ENCODE measurements at places on chromosomes 3 and 15. TPM values are rescaled to one million over a fixed set of nuclear protein-coding genes. Genes with fewer than 3 reads are reported as not detected.

The PLA2G4E gene
- 0.17 TPM for total RNA-seq

The GP5 gene
- total RNA-seq: not detected

The ACTRT3 gene
- total RNA-seq: 4.5 TPM

DNA sequence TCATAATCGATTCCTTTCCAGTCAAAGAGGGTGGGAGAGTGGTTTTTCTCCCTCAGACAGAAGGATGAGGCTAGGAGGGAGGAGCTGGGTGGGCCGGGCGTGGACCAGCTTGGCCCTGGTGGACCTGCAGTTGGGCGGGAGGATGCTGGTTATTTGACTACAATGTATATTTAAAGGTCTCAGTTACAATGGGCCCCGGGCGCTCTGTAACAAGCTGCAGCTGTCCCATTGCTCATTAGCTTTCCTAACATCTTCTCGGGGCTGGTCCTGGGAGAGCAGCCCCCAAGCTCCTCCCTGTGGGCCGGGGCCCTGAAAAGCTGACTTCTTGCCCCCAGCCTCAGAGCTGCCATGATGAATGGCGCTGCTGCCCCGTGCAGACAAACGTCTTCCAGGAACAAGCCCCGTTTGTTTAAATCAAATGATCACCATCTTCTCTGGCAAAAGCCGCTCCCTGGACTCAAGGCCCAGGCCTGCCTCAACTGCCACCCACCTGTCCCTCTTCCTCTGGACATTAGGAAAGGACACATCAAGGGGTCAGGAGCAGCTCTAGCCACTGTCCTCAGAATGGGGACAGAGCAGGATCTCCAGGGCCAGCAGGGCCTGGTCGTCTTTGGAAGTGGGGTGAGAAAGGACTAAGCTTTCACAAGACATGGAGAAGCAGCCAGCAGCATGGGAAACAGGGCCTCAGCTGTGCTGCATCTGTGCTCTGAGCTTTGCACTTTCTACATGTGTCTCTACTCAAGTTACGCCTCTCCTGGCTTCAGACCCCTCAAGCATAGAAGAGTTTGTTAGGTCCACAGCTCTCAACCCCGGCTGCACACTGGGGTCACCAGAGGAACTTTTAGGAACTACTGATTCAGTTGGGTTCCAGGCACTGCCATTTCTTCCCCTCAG, 38.6 kb downstream of the MAGEF1 start:
- H3K27me3 ChIP-seq: no peaks in the 10 kb centered on the region
- H3K4me3 ChIP-seq: no peak overlapping the region

DNA sequence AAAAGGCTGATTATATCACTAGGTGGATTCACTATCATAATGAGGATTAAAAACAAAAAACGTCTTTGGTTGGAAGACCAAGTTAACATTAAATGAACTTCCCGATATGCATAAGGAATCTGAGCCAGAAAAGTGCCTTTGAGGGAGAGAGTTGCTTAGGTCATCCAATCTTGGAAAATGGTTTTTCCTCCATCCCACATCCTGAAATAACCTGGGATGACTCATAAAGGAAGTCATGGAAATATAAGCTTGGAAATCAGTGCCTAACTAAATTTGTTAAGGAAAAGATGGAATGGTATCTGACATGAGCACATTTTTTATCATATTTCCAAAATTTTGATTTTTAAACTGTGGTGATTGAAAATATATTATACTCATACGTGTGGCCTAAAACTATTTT, 66.0 kb downstream of the KBTBD8 start:
- H3K4me1 ChIP-seq: no peaks in the 10 kb centered on the region
- no peak for DNase-seq
- H3K4me3 ChIP-seq: no peak overlapping the region
- no peak overlapping the region for H3K27ac ChIP-seq
- no peaks in the 10 kb centered on the region for H3K36me3 ChIP-seq

GRCh38 chr3:135197246-135197645, 402.2 kb downstream of the EPHB1 start:
- DNase-seq: no peak
- H3K4me3 ChIP-seq: no peak overlapping the region
- H3K4me1 ChIP-seq: no peaks in the 10 kb centered on the region
- H3K27ac ChIP-seq: no peak overlapping the region
- no peaks in the 10 kb centered on the region for H3K27me3 ChIP-seq

- H3K4me1 ChIP-seq: no peaks in the 10 kb centered on the region
- no peak overlapping the region for H3K27ac ChIP-seq
- DNase-seq: no peak
- no peaks in the 10 kb centered on the region for H3K36me3 ChIP-seq
- no peaks in the 10 kb centered on the region for H3K27me3 ChIP-seq
- H3K4me3 ChIP-seq: no peak overlapping the region
Measured at GRCh38 chr3:105722943-105723556, 145.8 kb downstream of the CBLB start.

DNA sequence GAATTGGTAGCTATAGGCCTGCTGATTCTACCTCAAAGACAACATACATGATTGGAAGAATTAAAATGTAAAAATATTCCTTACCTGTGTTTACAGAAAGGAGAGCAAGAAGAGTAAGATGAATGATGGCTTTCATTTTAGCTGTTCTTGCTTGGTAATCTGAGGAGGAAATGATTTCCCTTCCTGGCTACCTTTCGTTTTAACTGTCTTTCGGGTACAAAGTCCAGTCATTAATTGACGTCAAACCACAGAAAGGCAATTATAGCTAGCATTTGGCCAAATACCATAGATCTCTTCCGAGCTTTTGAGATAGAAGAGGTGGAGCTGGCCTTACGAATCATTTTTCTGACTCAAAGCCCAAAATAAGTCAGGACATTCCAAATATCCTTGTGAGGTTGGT, at the start of gene MUC13:
TSS of gene MUC13 (minus strand) at position 175 of the 400 bp plus-strand sequence. CDS start at position 136, 39 bp downstream.
- H3K36me3 ChIP-seq: no peaks in the 10 kb centered on the region
- H3K4me1 ChIP-seq: no peaks in the 10 kb centered on the region
- no peak within 1 kb of the TSS for H3K4me3 ChIP-seq

- no peak for DNase-seq
- H3K36me3 ChIP-seq: no peaks in the 10 kb centered on the region
- H3K4me1 ChIP-seq: no peaks in the 10 kb centered on the region
- H3K27ac ChIP-seq: no peak overlapping the region
- H3K27me3 ChIP-seq: no peaks in the 10 kb centered on the region
Measured at GRCh38 chr3:142999881-143000280, 1.5 kb upstream of the U2SURP start.

- no peak overlapping the region for H3K4me3 ChIP-seq
- H3K27me3 ChIP-seq: no peaks in the 10 kb centered on the region
- no peak for DNase-seq
- H3K4me1 ChIP-seq: peaks cover 5% of the 10 kb centered on the region
- H3K27ac ChIP-seq: no peak overlapping the region
Measured at GRCh38 chr3:47096959-47097358, 67.0 kb downstream of the SETD2 start.

- H3K27me3 ChIP-seq: no peaks in the 10 kb centered on the region
- H3K4me3 ChIP-seq: no peak overlapping the region
- H3K36me3 ChIP-seq: no peaks in the 10 kb centered on the region
Measured at GRCh38 chr15:88511161-88511560, 35.3 kb downstream of the DET1 start.

DNA sequence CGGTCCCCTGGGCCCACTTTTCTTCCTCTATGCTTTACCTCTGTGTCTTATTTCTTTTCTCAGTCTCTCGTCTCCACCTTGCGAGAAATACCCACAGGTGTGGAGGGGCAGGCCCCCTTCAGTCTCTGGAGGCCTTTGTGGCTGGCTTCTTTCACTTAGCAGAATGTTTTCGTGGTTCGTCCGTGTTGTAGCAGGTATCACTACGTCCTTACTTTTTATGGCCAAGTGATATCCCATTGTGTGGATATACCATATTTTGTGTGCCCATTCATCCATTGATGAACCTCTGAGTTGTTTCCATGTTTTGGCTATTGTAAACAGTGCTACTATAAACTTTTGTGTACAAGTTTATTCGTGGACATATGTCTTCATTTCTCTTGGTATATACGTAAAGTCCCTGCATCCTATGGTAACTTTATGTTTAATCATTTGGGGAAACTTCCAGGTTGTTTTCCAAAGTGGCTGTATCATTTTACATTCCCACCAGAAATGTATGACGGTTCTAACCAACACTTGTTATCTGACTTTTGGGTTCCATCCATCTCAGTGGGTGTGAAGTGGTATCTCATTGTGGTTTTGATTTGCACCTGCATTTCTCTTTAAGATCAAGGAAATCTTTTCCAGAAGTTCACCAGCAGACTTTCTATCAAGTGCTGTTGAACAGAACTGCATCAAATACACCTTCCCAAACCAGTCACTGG, 5.6 kb downstream of the PIGZ start:
- no peaks in the 10 kb centered on the region for H3K4me1 ChIP-seq
- no peak for DNase-seq
- H3K36me3 ChIP-seq: no peaks in the 10 kb centered on the region
- no peak overlapping the region for H3K27ac ChIP-seq
- no peak overlapping the region for H3K4me3 ChIP-seq
- no peaks in the 10 kb centered on the region for H3K27me3 ChIP-seq

DNA sequence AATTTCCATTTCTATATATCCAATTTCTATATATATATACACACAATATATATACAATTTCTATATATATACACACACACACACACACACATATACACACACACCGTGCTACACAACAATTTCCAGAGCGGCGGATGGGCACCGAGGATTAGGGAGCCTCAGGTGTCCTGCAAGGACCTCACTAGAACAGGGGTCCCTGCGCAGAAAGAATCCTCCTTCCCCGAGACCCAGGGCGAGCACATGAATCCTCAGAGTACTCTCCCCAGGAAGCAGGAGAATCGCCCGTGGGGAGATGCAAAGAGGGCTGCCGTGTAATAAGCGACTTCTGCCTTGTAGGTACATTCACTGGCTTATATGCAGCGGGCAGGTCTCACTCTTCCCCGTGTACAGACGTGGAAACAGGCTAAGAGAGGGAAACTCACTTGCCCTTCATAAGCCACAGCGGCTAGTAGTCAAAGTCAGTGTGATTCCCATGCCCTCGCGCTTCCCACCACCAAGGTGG, 467 bp downstream of the PIF1 start:
- H3K4me1 ChIP-seq: peaks cover 4% of the 10 kb centered on the region
- no peak overlapping the region for H3K27ac ChIP-seq
- no peaks in the 10 kb centered on the region for H3K27me3 ChIP-seq
- no peak for DNase-seq

- H3K27me3 ChIP-seq: no peaks in the 10 kb centered on the region
- H3K4me3 ChIP-seq: no peak overlapping the region
- peaks cover 8% of the 10 kb centered on the region for H3K4me1 ChIP-seq
- H3K36me3 ChIP-seq: no peaks in the 10 kb centered on the region
- no peak overlapping the region for H3K27ac ChIP-seq
- DNase-seq: peak; percentile 66
Measured at GRCh38 chr3:71201939-71202338, 381.6 kb downstream of the FOXP1 start.

DNA sequence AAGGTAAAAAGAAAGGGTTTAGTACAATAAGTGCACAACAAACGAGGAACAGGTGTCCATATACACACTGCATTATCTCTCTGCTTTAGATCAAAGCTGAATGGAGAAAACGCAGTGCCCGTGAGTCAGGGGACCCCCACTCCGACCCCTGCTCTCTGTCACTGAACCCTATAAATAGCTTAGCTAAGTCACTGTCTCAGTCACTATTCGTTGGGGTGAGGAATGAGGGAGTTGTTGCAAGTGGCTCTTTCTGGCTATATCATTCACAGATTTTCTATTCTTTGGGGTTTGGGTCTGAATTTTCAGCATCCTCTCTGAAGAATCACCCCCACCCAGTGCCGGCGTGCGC, 458 bp upstream of the STAC start:
- no peak overlapping the region for H3K27ac ChIP-seq
- H3K4me3 ChIP-seq: peak overlapping the region; percentile 37
- H3K27me3 ChIP-seq: peaks cover 7% of the 10 kb centered on the region
- no peaks in the 10 kb centered on the region for H3K4me1 ChIP-seq
- no peaks in the 10 kb centered on the region for H3K36me3 ChIP-seq

- H3K4me1 ChIP-seq: peaks cover 5% of the 10 kb centered on the region
- no peak for DNase-seq
- no peak overlapping the region for H3K4me3 ChIP-seq
- H3K27ac ChIP-seq: no peak overlapping the region
- no peaks in the 10 kb centered on the region for H3K36me3 ChIP-seq
Measured at GRCh38 chr3:177145954-177146353, 51.3 kb downstream of the TBL1XR1 start.

DNA sequence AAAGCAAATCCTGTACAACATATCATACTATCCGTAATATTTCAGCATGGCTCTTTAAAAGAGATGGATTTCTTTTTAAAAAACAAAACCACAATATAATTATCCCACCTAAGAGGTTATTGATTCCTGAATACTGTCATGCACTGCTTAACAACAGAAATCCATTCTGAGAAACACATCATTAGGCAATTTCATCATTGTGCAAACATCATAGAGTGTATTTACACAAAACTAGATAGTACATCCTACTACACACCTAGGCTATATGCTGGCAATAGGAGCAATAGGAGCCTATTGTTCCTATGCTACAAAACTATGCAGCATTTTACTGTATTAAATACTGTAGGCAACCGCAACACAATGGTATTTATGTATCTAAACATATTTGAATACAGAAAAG, 242.0 kb downstream of the NEK10 start:
- H3K27me3 ChIP-seq: no peaks in the 10 kb centered on the region
- no peaks in the 10 kb centered on the region for H3K36me3 ChIP-seq
- H3K27ac ChIP-seq: no peak overlapping the region
- no peaks in the 10 kb centered on the region for H3K4me1 ChIP-seq
- H3K4me3 ChIP-seq: no peak overlapping the region

DNA sequence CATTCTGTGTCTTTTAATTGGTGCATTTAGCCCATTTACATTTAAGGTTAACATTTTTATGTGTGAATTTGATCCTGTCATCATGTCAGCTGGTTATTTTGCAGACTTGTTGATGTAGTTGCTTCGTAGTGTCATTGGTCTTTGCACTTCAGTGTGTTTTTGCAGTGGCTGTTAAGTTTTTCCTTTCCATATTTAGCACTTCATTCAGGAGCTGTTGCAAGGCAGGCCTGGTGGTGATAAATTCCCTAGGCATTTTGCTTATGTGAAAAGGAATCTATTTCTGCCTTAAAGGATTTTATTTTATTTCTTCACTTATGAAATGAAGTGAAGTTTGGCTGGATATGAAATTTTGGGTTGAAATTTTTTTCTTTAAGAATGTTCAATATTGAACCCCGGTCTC, 70.2 kb upstream of the CD96 start:
- H3K36me3 ChIP-seq: no peaks in the 10 kb centered on the region
- DNase-seq: no peak
- no peaks in the 10 kb centered on the region for H3K4me1 ChIP-seq

DNA sequence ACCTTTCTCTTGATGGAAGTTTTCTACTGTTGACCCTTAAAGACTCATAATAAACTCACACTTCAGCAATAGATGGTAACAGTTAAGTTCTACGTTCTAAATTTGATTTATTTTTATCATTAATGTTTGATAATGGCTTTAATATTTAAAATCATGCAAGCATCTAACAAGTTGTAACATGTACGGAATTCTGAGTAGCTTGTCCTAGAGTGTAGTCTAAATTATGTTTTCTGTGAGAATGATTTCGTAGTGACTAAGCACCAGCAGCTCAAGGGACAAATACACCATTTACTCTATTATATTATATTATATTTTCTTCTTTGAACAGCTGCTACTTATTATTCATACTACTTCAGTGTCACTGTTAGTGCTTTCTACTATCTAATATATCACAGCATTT, 345.6 kb downstream of the NLGN1 start:
- no peak overlapping the region for H3K4me3 ChIP-seq
- no peak overlapping the region for H3K27ac ChIP-seq
- no peaks in the 10 kb centered on the region for H3K4me1 ChIP-seq
- no peaks in the 10 kb centered on the region for H3K36me3 ChIP-seq
